Spleen (tissue), 13 donors: ENCODE measurements at places on chromosomes 1 and 21. TPM values are rescaled to one million over a fixed set of nuclear protein-coding genes. Genes with fewer than 3 reads are reported as not detected.

- H3K27me3 ChIP-seq: no peaks in the 10 kb centered on the region
- DNase-seq: no peak
- H3K4me1 ChIP-seq: peaks cover 37% of the 10 kb centered on the region
- H3K27ac ChIP-seq: peak overlapping the region; percentile 60
- no peak overlapping the region for H3K4me3 ChIP-seq
Measured at GRCh38 chr21:33433425-33434114, 30.4 kb downstream of the IFNGR2 start.

- no peak overlapping the region for H3K4me3 ChIP-seq
- no peaks in the 10 kb centered on the region for H3K27me3 ChIP-seq
- H3K36me3 ChIP-seq: no peaks in the 10 kb centered on the region
- H3K27ac ChIP-seq: no peak overlapping the region
- no peak for DNase-seq
Measured at GRCh38 chr1:205645519-205645918, 13.7 kb upstream of the ELK4 start.

DNA sequence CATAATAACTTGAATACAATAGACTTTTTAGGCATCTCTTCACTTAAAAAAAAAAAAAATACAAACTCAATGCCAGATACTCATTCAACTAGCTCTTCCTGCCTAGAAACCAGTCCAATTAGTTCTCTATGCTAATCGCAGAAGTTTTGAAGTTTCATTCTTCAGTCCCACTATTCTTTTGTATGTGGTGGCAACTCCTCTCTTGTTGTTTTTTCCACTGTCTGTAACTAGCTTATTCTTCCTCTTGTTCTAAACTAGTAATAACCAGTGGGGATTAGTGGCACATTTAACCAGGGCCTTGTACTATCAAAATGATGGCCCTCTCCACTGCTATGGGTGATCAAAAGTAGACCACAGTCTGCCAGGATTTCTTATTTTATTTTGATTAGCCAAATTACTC lies 52.5 kb downstream of the SELENOF start:
- H3K4me3 ChIP-seq: no peak overlapping the region
- H3K4me1 ChIP-seq: no peaks in the 10 kb centered on the region
- peaks cover 6% of the 10 kb centered on the region for H3K36me3 ChIP-seq

DNA sequence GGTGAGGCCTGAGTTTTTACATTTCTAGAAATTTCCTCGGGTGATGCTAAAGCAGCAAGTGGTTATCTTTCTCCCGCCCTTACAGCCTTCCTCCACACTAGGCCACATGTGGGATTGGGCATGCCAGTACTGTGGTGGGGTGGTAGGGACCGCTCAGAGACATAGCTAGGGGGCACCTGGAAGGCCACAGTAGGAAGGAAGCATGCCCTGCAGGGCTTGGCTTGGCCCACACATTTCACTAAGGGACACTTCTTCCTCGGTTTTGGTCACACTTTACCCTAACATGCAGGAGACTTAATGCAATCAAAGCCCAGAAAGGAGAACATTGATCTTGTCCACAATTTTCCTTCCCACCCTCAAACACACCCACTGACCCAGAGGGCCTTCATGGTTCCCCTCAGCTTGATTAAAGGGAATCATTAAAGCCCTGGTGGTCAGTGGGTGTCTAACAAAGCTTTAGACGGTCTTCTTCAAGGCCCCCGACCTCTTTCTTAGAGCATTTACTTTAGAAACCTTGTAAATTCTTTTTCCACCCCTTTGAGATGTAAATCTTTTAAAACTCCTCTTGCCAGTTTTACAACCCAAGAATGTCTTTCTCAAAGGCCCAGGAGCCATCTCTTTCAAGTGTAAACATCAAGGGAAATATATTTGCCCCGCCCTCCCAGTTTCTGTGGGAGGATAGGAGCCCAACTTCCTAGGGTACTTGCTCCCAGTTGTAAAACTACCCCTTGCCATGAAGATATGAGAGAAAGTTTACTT lies 246.4 kb upstream of the PTBP2 start:
- no peak overlapping the region for H3K27ac ChIP-seq
- H3K27me3 ChIP-seq: no peaks in the 10 kb centered on the region
- H3K36me3 ChIP-seq: no peaks in the 10 kb centered on the region
- DNase-seq: no peak
- H3K4me1 ChIP-seq: no peaks in the 10 kb centered on the region

- no peaks in the 10 kb centered on the region for H3K4me1 ChIP-seq
- H3K36me3 ChIP-seq: no peaks in the 10 kb centered on the region
- no peak overlapping the region for H3K4me3 ChIP-seq
- H3K27ac ChIP-seq: no peak overlapping the region
- H3K27me3 ChIP-seq: no peaks in the 10 kb centered on the region
Measured at GRCh38 chr1:43038232-43038935, 79.7 kb upstream of the SLC2A1 start.

DNA sequence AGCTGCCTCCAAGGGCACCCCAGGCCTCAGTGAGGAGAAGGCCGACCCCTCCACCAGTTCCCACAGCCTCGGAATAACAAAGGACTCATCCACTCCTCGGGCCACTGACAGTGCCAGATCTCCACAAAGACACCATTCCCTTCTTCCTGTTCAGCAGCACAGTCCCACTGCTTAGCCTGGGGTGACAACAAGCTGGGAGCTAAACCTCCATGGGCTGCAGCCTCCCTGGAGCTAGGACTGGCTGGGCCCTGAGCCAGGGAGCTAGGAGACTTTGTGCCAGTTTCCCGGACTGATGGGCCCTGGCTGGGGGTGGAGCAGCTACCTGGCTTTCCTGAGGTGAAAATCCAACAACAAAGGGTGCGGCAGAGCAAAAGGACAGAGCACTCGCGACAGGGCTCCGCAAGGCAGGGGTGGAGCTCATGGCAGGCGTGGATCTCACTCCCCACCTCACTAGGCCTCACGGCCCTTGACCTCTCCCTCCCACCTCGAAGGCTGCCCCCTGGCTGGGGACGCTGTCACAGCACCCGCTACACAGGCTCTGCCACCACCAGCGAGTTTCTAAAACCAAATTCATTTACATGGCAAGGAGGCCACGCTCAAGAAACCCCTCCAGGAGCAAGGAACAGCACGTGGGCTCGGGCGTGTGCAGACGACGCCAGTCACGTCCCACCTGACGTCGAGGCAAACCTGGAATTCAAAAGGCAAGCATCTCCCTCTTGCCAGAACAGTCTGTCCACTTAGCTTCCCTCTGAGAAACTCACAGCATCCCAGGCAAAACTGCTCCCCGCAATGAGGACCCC lies 13.8 kb downstream of the SLC35E2B start:
- H3K27me3 ChIP-seq: no peaks in the 10 kb centered on the region
- H3K36me3 ChIP-seq: no peaks in the 10 kb centered on the region
- H3K4me3 ChIP-seq: no peak overlapping the region

DNA sequence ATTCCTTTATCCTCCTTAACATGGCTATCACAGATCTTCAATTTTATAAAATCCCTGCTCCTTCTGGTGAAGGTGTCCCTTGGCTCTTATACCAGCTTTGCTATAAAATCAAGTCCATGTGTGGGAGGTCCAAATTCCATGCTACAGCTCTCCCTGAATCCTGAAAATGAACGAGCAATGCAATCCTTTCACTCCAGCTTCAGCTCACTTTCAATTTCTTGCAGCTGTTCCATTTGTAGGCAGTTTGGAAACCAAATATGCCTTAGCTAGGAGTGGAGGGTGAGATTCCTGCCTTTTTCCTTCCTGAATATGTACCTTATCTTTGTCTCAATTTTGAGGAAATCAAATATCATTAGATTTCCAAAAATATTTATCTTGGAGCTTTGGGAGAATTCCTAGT lies 402.6 kb downstream of the TTLL7 start:
- H3K27me3 ChIP-seq: no peaks in the 10 kb centered on the region
- no peaks in the 10 kb centered on the region for H3K36me3 ChIP-seq
- H3K27ac ChIP-seq: no peak overlapping the region
- H3K4me1 ChIP-seq: no peaks in the 10 kb centered on the region
- DNase-seq: no peak

GRCh38 chr1:202809597-202810159 lies 1.1 kb upstream of the PCAT6 start:
- DNase-seq: no peak
- no peaks in the 10 kb centered on the region for H3K36me3 ChIP-seq
- peak overlapping the region; percentile 87 for H3K4me3 ChIP-seq
- peak overlapping the region; percentile 87 for H3K27ac ChIP-seq

GRCh38 chr1:27858949-27859576 lies 13.3 kb upstream of the THEMIS2 start:
- no peak overlapping the region for H3K4me3 ChIP-seq
- H3K4me1 ChIP-seq: peaks cover 26% of the 10 kb centered on the region
- no peaks in the 10 kb centered on the region for H3K36me3 ChIP-seq
- no peaks in the 10 kb centered on the region for H3K27me3 ChIP-seq

- no peak overlapping the region for H3K4me3 ChIP-seq
- no peaks in the 10 kb centered on the region for H3K27me3 ChIP-seq
- no peak for DNase-seq
- no peaks in the 10 kb centered on the region for H3K36me3 ChIP-seq
- H3K27ac ChIP-seq: no peak overlapping the region
Measured at GRCh38 chr1:48668339-48668738, 108.4 kb downstream of the BEND5 start.

DNA sequence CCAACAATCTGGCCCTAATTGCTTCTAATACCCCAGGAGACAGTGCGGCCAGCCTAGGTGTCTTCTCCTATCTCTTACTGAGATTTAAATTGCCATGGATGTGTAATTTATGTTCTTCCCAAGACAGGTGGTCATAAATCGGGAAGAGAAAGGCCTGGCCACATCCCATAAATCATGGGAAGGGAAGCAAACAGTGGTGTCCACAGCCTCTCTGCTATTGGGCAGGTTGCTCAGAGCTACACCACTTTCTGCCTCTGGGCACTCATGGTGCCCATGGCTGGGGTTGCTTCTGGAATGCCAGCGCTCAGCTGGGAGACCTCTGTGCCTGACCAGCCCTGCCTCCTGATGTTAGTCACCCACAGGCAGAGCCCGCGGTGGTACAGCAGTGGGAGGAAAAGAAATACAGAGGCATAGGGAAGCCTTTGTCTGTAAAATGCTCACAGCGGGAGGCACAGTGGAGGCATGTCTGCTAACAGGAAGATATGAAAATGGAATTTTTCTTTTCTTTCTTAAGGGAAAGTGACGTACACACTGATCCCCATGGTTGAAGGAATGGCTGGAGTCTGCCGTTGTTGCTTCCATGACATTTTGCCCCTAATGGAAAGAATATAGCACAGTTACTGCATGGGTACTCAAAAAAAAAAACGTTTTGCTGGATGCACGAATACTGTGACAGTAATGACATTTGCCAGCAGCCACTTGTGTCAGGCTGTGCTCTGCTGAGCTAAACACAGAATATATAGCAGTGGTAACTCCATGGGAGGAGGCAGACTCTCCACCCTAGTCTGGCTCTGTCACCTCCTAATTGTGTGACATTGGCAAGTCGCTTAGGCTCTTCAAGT lies 21.9 kb downstream of the MTARC1 start:
- no peak overlapping the region for H3K4me3 ChIP-seq
- H3K27me3 ChIP-seq: peaks cover 4% of the 10 kb centered on the region
- no peak overlapping the region for H3K27ac ChIP-seq
- no peaks in the 10 kb centered on the region for H3K36me3 ChIP-seq

DNA sequence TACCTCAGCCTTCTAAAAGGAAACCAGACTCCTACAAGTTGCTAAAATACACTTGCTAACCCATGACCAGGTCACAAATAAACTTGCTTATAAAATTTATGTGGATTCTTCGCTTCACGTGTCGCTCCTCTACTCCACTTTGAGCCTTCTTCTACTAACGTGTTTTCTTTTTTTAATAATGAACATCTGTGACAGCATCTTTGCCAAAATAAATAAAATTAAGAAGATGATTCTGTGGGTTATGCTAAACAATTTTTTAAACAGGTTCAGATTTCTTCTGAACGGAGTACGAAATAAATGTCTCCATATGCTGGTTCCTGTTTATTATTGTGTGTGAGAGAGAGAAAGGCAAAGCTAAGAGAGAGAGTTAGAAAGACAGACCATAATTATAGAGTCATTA lies 735.8 kb downstream of the LTN1 start:
- H3K4me3 ChIP-seq: no peak overlapping the region
- H3K4me1 ChIP-seq: no peaks in the 10 kb centered on the region
- no peaks in the 10 kb centered on the region for H3K36me3 ChIP-seq
- H3K27me3 ChIP-seq: no peaks in the 10 kb centered on the region

DNA sequence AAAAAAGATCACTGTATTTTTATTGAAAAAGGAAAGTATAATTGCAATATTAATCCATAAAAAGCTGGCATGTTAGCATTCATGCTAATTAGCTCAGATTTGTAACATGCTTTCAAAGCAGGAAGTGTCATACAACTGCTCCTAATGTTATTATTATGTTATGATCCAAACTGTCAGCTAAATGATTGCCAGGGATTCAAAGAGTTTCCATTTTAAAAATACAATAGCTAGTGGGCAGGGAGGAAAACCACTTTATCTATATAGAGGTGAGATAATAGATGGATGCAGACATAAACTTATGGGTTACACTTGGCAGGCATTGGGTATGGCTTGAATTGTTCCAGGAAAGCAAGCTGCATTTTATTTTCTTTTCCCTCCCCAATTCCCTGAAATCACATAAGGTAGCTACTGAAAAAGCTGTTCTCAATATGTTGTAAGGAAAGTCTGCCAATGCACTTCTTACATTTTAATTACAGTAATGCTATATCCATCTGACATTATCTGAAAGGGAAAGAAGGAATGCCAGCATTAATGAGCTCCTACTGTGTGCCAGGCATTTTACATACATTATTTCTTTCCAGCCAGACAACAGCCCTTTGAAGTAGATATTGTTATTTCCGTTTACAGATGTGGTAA lies 9.8 kb upstream of the MYSM1 start:
- no peak for DNase-seq
- peaks cover 16% of the 10 kb centered on the region for H3K4me1 ChIP-seq
- no peak overlapping the region for H3K4me3 ChIP-seq

DNA sequence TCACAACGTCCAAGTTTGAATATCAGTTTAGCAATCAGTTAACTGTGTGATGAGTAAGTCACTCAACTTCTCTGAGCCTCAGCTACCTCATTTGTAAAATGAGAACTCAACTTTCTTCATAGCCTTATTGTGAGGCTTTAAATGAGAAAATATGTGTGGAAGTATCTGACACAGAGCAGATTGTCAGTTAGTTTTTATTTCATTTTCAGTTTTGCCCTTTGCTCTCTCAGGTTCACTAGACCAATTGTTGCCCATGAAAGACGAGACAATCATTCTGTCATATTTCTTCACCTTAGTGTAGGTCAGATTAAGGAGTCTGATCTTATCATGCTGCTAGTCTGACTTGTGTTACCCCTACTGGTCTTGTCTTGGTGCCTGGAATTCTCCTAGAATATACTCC lies 232.8 kb upstream of the PTBP2 start:
- no peaks in the 10 kb centered on the region for H3K4me1 ChIP-seq
- no peak overlapping the region for H3K27ac ChIP-seq
- no peak for DNase-seq
- no peaks in the 10 kb centered on the region for H3K36me3 ChIP-seq

The RAB3B gene
- polyA plus RNA-seq: not detected

The MAP3K21 gene
- polyA plus RNA-seq: 0.38 TPM

The GPATCH2 gene
- 4.2 TPM for polyA plus RNA-seq

The PGLYRP4 gene
- polyA plus RNA-seq: not detected

The GBP1 gene
- polyA plus RNA-seq: 15.8 TPM

The FASLG gene
- polyA plus RNA-seq: 1.0 TPM
